Mucosa of descending colon (tissue), 3 donors: ENCODE measurements at places on chromosomes 11 and 22. TPM values are rescaled to one million over a fixed set of nuclear protein-coding genes. Genes with fewer than 3 reads are reported as not detected.
A peak's percentile ranks its signal among the peaks of the same experiment; 100 is the strongest.

HBE1 gene
- total RNA-seq = not detected

DNA sequence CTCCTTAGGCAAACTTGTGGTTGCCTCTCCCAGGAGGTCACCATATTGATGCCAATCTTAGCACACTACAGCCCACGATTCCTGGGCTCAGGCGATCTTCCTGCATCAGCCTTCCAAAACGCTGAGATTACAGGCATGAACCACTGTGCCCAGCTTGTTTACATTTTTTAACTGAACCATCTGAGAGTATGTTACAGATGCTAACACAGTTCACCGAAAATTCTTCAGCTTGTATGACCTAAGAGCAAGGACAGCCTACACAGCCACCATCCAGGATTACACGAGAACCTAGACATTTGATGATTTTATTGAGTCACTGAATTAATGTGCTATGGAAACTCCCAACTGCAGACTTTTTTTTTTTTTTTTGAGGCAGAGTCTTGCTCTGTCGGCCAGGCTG is 5.8 kb upstream of the LGALS1 start:
- no peak for DNase-seq

DNA sequence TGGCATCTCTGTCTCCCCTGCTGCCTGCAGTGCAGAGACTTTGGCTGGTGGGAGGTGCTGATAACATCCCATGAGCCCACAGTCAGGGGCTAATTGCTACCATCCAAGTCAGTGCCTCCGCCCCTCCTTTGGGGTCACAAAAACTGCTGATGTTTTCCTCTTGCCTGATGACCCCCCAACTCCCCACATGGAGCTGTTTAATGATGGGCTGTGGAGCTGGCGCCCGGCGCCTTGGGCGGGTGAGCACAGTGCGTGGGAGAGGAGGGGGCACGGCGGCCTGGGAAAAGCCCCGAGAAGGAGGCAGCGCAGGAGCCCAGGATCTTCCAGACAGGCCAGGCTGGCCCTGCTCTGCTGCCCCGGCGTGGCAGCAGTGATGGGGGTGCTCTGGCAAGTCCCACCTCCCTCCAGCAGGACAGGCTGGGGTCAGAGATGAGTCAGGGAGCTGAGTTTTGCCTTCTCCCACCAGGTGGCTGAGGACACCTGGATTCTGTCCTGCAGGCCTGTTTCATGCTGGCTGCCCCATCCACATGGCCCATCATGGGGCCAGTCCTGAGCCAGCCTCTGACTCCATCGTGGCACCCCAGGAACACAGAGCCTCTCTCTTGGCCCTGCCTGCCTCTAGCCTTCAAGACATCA is 43.8 kb downstream of the NECTIN1 start:
- no peak for DNase-seq

GRCh38 chr11:9574622-9575259 is 1.3 kb downstream of the WEE1 start:
- DNase-seq = peak; percentile 65
